ENCODE measurements at places on chromosomes 6 and 20.
A peak's percentile ranks its signal among the peaks of the same experiment; 100 is the strongest.

- DNase-seq = no peak
Measured at GRCh38 chr20:63052571-63053431, 46.0 kb upstream of the BHLHE23 start.

DNA sequence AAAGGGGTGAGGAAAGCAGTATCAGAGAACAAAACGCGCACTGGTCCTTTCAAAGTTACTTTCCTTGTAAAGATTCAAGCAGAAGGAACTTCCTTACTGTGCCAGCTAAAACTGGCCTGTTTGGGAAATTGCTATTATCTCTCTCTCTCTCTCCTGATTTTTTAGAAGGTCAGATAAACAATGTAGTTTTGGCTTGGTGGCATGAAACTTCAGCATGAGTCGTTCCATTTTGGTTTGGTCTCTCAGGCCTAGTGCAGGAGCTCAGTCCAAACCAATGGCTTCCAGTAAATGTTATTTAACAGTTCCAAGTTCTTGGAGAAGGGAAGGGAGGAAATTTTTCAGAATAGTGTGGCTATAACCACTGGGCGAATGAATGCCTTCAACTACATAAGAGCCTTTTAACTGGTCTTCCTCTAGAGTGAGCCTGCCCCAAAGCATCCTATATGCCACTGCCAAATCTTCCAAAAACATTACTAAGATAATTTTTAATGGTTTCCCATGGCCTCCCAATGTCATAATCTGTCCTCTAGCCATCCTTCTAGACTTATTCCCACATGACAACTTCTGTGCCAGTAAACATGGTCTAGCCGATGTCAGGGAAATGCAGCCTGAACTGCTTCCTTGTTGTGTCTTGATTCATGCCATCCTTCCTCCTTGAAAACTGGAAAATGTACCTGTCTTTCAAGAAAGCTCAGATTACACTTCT lies 9.1 kb upstream of the SNX9 start:
- DNase-seq = no peak

- DNase-seq = no peak
Measured at GRCh38 chr6:80357674-80358073, 251.2 kb downstream of the BCKDHB start.

GRCh38 chr6:1296542-1296941 lies 15.4 kb upstream of the FOXQ1 start:
- DNase-seq = no peak

DNA sequence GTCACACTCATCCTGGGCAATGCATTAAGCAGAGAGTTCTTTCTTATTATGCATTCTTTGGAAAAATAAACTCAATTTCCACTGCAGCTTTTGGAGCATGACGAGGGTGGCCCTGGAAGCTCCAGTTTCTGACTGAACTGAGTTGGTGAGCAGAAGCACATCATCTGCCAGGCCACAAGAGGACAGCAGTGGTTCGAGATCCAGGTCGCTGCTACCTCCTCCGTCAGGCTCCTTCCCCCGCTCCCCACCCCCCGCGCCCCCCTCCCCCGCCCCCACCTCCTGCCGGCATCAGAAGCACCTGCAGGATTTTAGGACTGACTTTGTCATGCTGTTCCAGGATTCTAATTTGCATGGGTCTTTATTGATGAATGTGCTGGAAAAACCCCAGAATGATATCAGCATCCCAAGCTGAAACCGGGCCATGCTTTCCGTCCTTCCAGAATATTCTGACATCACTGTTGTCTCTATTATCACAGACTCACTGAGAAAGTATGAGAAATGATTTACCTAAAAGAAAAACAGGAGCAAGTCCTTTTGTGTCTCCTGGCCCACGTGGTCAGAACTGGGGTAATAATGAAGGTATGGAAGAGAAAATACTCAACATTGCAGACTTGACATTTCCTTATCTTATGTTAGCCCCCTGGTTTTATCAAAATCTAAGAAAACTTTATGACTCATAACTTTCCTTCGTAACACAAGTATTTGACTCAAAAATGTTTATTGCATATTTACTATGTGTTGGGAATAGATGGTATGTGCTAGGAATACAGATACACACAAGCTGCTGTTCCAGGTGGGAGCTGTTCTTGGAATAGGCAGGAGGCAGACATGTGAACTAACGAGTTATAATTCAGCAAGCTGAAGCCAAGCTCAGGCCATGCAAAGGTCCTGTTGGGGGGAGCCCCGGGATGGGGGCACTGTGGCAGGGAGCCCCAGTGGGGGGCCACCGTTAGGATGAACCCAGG lies 220.2 kb upstream of the EXOC2 start:
- peak; percentile 68 for DNase-seq

DNA sequence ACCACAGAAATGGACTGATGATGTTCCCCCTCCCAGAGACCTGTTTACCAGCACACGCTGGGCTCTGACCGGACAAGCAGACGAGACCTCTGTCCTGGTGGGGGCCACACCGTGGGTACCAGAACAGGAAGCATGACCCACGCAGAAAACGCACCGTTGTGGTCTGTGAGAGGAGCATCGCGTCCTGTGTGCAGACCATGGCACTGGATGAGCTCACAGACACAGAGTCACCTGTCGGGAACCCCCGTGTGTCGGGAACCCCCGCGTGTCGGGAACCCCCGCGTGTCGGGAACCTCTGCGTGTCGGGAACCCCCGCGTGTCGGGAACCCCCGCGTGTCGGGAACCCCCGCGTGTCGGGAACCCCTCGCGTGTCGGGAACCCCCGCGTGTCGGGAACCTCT lies 37.4 kb downstream of the MYT1 start:
- no peak for DNase-seq

- DNase-seq = no peak
Measured at GRCh38 chr20:40481337-40481736, 207.7 kb downstream of the MAFB start.

DNA sequence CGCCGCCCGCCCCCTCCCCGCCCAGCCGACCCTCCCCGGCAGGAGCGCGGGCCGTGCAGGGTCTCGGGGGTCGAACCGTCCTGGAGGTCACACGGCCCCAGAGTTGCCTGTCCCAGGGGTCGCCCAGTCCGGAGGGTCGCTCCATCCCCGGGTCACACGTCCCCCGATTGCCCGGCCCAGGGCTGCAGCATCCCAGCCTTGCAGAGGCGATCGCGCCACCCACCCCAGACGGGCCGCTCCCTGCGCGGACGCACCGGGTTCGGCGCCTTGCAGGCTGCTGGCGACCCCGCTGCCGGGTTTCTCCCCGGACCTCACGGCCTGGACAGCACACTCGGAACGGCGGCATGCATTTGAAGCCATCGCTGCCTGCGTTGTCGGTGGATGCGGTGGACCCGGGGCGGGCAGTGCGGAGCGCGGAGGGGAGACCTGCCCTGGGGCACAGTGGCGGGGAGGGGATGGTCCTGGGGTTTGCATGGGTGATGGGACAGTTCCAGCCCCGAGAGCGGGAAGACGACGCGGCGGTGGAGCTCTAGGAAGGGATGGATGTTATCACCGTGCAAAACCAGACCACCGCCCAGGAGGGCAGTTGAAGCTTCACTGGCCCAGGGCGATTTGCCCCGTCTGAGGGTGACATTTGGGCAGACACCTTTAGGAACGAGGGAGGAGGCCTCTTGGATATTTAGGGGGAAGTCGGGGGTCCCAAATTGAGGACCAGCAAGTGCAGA lies 22.7 kb upstream of the FRMD1 start:
- DNase-seq = no peak

GRCh38 chr6:131682442-131682841 lies 18.8 kb downstream of the OR2A4 start:
- DNase-seq = no peak

DNA sequence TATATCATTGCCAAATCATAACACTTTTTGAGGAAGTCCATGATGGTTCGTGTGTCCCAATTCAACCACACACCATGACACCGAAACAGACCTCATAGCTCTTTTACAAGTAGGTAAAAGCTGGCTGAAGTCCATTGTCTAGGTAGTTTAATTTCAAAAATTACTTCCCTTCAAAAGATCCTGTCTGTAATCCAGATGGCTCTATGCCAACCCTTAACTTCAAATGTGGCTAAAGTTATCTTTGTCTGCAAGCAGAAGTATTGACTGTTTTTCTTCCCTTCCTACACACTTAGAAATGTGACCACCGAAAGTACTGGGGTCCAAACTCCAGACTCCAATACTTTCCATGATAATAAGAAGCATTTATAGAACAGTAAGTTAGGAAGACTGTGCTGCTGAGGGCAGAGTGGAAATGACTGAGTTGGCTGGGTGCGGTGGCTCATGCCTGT lies 8.3 kb upstream of the TIAM2 start:
- DNase-seq = peak; percentile 31

- DNase-seq = no peak
Measured at GRCh38 chr6:97293198-97293696, 10.2 kb upstream of the MMS22L start.

GRCh38 chr20:36754656-36755222 lies 8.8 kb upstream of the NDRG3 start:
- DNase-seq = peak; percentile 50

GRCh38 chr20:58684291-58684690 lies 8.3 kb upstream of the NPEPL1 start:
- DNase-seq = no peak

DNA sequence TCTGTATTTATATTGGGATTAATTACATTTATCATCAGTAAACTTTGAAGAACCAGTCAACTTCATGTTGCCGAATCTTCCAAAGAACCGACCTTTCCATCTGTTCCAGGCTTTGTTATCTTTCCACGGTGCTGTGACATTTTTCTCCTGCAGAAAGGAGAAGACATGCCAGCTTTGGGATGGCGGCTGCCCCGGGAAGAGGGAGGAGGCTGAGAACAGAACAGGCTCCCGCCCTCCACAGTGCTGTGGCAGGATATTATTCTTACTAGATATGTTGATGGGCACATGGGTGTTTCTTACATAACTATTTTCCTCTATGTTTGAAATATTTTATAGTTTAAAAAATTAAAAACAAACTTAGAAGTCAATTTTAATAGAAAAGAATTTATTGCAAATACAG lies 44.9 kb downstream of the GINS1 start:
- DNase-seq = no peak

GRCh38 chr6:70547313-70547712 lies 19.4 kb upstream of the SDHAF4 start:
- DNase-seq = peak; percentile 9

GRCh38 chr6:47853766-47854165 lies 71.9 kb downstream of the OPN5 start:
- no peak for DNase-seq

DNA sequence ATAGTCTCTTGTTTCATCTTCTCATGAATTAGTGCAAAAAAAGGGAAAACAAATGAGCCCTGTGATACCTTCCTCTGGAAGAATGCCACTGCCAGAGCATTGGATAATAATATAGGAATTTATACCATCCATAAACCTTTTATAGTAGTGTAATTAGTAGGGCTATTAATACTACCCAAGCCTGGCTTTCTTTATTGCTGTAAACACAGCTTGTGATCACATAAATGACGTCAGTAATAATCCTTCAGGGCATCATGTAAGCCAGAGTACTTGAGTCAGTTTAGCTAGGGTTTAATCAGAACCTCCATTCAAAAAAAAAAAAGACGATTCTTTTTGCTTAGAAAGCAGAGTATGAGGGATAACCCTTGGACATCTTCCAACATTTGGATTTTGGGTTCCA lies 264.8 kb downstream of the SLC35F1 start:
- peak; percentile 66 for DNase-seq

GRCh38 chr20:39660226-39660625 lies 698.1 kb downstream of the DHX35 start:
- DNase-seq = no peak

DNA sequence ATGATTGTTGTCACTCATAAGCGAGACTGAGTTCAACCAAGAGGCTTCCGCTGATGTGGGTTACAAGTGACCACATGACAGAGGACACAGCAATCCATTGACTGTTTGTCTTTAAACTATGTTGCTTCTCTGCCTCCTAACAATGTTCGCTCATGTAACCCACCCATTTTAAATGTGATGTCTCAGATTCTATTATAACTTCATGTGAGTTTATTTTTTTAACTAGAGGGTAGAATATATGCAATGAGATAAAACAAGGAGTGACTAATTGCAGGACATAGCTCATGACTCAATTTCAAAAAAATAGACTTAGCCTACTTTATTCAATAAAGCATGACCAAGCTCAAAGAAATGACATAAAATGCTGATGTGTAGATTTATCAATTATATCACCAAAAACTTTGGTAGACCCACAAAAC lies 119.2 kb upstream of the SASH1 start:
- no peak for DNase-seq

- DNase-seq = peak; percentile 3
Measured at GRCh38 chr20:54668271-54669039, 193.1 kb downstream of the DOK5 start.

- DNase-seq = no peak
Measured at GRCh38 chr6:75149696-75150095, 56.2 kb downstream of the COL12A1 start.

DNA sequence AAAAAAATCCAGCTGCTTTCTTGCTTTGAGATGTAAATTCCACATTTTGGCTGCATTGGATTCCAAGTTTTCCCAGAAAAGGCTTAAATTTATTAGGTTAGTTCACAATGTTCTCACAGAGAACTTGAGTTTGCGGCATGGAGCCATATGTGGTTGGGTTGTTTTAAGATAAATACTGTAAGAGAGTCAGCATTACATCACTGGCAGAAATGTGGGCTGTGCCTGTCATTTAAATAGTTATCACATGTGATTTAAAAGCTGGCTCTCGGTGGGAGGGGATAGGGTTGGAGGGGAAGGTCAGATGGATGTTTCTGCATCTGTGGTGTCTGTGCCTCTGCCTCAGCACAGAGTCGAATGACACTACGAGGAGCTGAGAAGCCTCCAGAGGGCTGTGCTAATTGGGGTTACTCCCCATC lies 73.8 kb upstream of the SCP2D1 start:
- no peak for DNase-seq

GRCh38 chr6:45619994-45620471 lies 242.3 kb upstream of the SUPT3H start:
- DNase-seq = no peak

DNA sequence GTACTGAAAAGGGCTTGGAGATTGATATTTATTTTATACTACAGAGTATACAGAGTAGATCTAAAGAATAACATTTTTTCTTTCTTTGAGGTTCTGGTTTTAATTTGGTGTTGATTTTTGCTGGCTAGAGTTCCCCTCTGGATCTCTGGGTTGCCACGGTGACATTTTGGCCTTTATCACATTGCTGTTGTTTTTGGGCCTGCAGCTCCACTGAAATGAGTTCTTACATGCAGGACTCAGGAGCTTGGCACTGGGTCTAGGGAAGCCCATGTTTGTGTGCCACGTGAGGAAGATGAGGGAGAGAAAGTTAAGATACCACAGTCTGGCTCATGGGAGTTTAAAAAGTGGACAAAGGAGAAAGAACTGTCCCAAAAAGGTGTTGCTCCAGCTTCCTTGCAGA lies 7.4 kb upstream of the TFAP2C start:
- DNase-seq = no peak

DNA sequence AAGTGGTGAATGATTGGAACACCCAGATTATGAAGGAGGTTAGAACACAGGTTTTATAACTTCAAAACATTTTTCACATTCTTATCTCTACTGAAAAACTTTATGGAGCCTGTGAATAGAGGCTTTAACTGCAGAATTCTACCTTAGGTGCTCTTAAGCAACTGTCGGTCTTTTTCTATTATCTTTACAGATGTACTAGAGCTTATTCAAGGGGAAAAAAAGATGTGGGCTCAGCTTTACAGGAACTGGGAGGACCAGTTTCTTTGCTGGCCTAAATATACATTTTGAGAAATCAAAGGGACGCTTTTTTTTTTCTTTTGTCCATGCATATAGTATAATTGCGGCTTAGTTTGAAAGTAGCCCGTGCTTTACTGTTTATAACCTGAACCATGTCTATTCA lies 58.9 kb downstream of the UST start:
- no peak for DNase-seq

All from NCI-H1105 treated with DMSO at 0.1 percent for 48 hours (cell line).